Iris pigment epithelial cell (primary cell): ENCODE measurements at places on chromosomes 13 and 19.

DNA sequence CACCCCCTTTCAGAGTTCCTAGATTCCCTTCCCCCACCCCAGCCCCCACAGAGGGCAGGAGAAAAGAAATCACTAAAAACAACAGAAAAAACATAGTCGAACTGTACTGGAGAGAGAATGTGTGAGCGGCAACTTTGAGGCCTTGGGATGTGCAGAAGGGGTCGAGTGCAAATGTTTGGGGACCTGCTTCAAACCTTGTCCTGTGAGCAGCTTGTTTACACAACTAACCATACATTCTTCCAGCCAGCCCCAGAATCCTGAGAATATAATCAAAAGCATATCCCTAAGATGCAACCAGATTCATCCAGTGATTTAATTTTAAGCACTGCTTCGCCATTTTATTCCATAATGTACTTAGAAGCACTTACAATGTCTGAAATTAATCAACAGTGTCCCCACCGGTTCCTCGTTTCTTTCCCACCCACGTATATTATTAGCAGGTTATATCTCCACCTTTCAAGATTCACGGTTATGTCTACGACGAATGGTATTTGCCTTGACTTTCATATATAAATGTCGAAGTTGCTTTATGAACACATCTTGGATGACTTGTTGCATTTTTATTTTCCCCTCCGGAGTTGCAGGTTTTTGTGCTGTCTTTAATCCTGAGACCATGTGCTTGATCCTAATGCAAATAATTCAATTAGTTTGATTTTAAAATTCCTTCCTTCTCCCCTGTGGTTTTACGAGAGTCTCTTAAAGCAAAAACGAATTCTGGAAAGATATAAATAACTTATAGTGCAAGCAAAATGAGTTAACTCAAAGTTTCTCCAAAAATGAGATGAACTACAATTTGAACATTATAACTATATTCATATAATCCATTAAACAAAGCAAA, 107.6 kb downstream of the ZIC5 start:
- DNase-seq, result no peak

DNA sequence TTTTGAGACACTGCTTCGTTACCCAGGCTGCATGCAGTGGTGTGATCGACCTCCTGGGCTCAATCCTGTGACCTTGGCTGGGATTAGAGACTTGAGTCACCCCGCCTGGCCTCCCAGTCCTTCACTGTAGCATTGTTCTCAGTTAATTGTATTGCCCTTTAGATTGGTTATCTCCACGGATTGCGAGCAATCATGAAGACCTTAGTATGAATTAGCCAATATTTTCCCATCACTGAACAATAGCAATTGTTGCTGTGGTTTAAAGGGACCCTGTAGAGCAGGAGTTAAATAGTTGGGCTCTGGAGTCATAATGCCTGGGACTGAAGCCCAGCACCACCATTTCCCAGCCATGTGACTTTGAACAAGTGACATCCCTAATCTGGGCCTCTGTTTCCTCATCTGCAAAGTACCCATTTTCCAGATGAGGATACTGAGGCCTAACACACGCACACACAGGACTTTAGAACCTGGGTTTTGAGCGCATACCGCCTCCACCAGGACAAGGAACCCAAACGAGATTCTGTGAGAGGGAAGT, 8.4 kb downstream of the PPP1R14A start:
- DNase-seq, result no peak

DNA sequence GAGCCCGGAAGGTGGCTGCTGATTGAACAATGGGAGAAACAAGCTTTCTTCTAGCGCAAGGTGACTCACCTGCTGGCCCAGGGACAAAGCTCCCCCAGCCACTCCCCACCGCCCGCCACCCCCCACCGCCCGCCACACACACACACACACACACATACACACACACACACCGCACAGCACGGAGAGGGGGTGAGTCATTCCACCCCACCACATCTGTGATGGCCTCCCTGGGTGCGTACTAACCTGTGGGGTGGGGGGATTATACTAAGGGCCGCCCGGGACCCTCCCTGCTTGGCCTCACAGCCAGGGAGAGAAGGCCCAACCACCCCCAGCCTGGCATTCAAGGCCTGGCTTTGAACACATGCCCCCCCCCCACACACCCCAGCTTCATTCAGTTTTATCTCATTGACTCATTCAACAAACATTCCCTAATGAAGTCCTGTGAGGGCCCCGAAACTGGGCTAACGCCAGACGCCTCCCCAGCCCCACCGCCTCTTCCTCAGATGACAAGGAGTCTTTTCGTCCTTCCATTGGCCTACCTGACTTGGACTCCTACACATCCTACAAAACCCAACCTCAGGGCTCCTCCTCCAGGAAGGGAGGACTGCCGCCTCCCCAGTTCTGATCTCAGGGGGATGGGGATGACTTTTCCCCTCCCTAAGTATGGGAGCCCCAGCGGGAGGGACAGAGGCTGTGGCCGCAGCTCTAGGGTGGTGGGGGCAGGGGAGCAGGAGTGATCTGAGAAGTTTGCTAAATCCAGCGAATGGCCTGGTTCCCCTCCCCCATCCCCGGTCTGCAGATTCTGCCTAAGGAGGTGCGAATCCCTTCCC, 5.8 kb upstream of the ONECUT3 start:
- DNase-seq, result peak; percentile 81

DNA sequence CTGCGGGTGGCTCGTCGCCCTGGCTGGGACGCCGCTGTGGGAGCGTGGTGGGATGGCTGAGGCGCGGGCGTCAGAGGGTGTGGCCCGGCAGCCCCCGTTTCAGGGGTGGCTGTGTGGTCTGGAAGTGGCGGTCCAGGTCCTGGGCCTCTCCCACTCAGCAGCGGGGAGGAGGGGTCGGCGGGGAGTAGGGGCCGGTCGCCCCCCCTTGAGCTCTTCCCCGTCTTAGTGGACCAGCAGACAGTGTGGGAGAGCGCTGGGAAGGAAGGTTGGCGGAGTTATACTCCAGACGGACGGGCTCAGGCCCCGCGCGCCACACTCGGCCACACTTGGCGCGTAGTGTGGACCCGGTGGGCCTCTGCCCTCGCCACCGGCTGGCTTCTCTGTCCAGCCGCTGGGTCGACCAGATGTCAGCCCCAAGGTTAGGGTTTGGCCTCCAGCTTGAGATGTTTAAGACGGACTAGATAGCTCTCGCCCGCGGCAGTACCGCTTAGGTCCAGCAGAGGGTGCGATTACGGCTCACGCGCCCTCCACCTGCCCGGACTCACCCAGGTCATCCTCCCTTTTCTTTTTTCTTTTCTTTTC, 21.7 kb upstream of the ZNF429 start:
- DNase-seq, result peak; percentile 29

DNA sequence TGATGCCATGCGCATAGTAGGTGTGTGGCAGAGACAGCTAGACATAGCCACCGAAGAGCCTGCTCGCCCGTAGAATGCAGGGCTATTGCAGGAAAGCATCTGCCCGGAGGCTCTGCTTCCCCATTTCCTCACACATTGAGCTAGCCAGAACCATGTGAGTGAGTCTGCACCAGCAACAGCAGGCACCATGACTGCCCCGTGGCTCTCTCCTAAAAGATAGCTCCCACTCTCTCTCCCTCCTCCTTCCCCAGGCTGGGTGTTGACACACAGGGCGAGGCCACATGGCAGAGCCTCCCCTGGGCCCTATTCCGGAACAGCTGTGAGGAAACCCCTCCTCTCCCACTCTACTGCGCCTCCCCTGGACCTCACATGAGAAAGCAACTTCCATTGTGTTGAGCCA, 52.3 kb upstream of the ATP12A start:
- DNase-seq, result no peak

DNA sequence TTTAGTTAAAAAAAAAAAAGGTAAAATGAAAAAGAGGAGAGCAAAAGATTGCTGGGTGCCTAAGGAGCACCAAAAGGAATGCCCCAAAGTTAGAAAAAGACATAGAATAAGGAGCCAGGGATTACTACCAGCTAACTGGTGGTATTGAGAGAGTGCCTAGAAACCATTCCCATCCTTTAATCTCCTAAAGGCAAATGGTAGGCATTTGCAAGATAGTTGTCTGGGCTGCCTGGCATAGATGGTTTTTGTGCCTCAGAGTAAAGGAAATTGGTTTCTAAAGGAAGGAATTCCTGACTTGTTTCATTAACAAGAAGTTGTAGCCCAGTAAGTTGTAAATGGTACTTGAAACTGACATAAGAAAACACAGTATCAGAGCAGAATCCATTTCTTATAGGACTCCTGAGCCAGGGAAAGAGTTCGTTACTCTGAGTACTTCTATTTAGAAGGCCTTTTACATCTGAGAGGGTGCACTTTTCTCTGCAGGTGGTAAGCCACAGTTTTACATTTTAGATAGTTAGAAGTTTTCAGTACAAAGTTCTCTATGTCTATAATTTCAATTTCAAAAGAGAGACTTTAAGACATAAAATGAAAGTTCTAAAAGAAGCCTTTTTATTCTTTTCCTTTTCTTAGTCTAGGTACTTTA, 92.6 kb downstream of the OLFM4 start:
- DNase-seq, result no peak

- DNase-seq, result peak; percentile 40
These were observed 18.7 kb downstream of the GPR180 start for GRCh38 chr13:94620286-94620896.

GRCh38 chr13:23919006-23919405, 21.7 kb upstream of the C1QTNF9B start:
- no peak for DNase-seq

DNA sequence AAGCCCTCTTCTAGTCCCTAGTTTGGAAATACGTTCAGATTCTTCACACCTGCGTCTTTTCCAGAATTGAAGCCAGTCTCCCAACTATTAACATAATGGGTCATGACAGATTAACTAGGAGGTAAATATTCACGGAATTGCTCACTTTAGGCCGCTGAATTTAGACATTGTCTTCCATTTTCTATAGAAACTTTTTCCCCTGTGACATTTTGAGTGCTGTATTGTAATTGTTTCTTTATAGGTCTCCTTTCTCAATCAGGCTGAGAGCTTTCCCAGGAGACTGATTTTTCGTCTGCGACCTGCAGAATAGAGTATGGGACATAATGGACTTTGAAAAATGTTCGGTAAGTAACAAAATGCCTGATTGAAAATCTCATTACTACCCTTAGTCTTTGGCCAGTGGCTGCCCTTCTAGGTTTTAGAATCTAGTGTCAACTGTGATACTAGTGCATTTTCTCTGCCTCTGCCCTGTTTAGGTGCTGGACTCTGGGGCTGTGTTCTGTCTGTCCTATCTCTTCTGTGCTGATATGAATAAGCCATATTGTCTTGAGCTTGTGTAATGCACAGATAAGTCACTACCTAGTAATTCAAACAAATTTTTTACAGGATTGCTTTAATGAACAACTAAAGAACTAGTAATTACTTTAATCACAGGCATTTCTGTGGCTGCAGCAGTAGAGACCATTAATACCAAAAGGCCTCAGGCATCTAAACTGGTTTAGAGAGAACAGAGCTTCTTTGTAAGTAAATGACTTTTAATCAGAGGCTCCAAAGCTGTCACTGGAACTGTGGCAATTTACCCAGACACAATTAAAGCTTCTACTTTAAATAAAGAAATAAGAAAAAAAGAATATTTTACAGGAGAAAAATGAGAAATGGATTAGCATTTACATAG, 122.4 kb upstream of the FREM2 start:
- DNase-seq, result no peak

GRCh38 chr13:51793570-51794271, 10.2 kb downstream of the DHRS12 start:
- peak; percentile 95 for DNase-seq

- DNase-seq, result peak; percentile 28
These were observed 16.9 kb upstream of the C1QTNF9 start for GRCh38 chr13:24292481-24292880.

- DNase-seq, result peak; percentile 92
These were observed 2.6 kb upstream of the WIZ start for GRCh38 chr19:15452111-15453047.

- no peak for DNase-seq
These were observed 5.6 kb upstream of the AMH start for GRCh38 chr19:2243274-2244124.

DNA sequence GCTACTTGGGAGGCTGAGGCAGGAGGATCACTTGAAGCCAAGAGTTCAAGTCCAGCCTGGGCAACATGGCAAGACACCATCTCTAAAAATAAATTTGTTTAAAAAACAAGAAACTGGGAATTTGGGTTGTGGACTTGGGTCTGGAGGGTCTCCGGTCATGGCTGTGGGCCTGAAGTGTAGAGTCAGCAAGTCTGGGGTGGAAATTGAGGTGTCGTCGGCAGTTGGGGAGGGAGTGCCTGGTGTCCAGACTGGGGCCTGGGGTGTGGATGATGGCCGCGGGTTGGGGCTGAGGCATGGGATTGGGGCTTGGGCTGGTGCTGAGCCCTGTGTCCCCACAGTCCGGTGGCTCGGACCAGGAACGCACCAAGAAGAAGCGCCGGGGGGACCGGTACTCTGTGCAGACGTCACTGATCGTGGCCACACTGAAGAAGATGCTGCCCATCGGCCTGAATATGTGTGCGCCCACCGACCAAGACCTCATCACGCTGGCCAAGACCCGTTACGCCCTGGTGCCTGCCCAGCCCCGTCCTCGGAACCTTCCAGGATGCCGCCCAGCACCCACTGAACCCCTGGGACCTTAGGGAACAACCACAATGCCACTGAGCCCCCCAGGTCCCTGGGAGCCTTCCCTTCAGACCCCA, 91.6 kb downstream of the RYR1 start:
- no peak for DNase-seq

- no peak for DNase-seq
These were observed 1384.1 kb downstream of the UQCRFS1 start for GRCh38 chr19:27828829-27829228.

DNA sequence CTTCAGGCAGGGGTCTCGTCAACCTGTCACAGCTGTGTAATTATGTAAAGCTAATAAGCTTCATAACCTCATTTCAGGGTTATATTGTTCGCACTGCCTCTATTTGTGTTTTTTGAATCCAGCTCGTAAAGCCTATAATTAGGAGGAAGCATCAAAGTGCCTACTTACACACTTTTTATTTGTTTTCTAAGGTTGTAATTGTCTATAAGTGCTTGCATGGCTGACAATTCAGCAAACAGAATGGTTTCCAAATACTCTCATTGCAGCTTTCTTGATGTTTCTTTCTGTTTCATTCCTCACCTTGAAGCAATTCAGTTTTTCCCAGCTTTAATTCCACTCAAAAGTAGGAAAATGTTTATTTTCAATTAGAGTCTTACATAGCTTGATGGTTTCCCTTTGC, 336.3 kb downstream of the HS6ST3 start:
- DNase-seq, result no peak

- no peak for DNase-seq
These were observed 558 bp upstream of the PPAN start for GRCh38 chr19:10105509-10106099.

DNA sequence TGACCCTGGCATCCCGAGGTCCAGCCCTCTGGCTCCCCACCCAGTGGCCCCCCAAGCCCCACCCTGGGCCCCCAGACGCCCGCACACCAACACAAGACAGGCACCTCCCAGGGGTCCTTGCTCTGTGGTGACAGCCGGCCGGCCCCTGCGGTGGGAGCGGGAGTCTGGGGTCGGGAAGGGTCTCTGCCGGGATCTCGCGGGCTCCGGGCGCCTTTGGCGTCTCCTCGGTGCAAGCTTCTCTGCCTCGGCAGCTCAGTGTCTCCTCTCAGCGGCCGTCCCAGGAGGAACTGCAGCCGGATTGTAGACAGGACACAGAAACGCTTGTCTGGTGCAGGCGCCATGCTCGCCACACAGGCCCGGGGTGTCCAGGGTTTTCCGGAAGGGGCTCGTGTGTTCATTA, 43.7 kb downstream of the TMEM255B start:
- DNase-seq, result no peak
